ENCODE measurements at places on chromosomes 7 and 10.

DNA sequence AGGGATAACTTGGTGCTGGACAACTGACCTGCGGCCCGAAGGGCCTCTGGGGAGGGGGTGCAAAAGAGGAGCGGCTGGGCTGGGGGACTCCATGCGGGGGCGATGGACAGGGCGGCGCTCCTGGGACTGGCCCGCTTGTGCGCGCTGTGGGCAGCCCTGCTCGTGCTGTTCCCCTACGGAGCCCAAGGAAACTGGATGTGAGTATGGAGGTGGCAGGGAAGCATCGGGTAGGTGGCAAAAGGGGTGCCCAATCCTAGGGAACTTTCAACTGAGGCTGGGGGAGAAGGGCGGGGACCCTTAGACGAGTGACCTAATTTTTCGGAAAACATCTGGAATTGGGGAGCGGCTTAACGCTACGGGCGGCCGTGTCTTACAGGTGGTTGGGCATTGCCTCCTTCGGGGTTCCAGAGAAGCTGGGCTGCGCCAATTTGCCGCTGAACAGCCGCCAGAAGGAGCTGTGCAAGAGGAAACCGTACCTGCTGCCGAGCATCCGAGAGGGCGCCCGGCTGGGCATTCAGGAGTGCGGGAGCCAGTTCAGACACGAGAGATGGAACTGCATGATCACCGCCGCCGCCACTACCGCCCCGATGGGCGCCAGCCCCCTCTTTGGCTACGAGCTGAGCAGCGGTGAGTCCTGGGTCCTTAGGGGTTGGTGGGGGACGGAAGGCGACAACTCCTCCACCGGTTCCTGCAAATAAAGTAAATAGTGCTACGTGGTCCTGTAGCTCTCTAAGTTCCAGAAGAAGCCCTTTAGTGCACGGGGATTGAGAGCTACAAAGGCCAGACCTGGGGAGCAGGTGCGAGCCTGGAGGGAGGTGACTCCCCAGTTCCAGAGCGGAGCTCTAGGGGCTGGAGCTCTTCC is 622 bp downstream of the WNT16 start:
- no peak for DNase-seq

DNA sequence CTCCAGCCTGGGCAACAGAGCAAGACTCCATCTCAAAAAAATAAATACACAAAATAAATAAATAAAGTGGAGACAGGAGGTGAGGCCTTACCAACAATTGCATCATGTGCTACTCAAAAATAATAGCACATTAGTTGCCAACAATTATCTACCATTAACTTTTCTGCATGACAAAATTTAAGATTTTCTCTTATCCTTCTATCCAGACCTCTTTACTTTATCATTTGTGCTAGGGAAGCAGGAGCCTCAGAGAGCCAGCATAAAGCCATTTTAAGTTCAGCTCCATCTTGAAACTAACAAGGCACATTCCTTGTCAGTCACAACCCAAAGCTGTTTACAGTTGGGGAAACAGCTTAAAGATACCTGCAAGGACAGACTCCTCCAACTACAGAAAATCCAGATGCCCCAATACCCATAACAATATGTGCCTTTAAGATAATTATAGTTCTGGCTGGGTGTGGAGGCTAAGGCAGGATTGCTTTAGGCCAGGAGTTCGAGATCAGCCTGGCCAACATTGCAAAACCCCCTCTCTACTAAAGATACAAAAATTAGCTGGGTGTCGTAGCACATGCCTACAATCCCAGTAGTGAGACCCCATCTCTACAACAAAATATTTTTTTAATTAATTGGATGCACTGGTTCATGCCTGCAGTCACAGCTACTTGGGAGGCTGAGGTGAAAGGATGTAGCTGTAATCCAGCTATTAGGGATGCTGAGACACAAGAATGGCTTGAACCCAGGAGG is 2.2 kb upstream of the AP1S1 start:
- DNase-seq = no peak

DNA sequence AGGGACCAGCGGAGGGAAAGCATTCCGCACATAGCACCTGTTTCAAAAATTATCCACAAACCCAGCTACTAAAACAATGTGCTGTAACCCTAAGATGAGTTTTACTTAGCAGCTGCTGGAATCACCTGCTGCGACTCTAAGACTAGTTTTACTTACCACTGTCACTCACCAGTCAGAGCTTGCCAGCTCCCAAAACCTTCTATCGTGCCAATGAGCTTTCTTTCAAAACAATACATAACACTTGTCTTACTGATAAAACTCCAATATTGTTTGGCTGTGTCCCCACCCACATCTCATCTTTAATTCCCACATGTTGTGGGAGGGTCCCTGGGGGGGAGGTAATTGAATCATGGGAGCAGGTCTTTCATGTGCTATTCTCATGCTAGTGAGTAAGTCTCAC is 18.4 kb downstream of the ST8SIA6 start:
- DNase-seq = no peak

- no peak for DNase-seq
These were observed 535.9 kb downstream of the TFEC start for GRCh38 chr7:115494529-115495147.

GRCh38 chr10:3635697-3636096 is 149.3 kb downstream of the KLF6 start:
- DNase-seq = no peak

- no peak for DNase-seq
These were observed 70.8 kb downstream of the CREB5 start for GRCh38 chr7:28483112-28483511.

- no peak for DNase-seq
These were observed 113.2 kb downstream of the WDFY4 start for GRCh38 chr10:48797830-48798229.

DNA sequence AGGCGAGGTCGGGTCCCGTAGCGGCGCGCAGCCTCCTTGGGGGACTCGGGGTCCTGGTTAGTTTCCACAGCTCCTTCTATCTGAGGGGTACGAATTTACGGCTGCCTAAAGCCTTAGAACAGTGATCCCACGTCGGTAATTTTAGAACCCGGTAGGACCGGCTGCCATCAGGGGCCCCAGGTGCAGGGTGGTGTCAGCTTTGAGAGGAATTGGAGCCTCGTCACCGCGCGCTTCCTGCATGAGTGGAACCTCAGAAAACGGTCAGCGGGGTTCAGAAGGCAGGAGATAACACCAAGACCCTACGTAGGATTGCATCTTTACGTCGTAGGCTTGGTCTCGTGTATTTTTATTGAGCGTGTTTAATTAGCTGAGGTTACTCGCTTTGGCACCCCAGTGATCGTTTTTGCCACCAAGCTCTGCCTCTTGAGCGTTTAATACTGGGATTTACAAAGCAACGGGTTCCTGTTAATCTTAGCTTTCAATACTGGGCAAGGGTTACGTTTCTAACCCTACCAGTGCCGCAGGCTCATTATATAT is 443 bp downstream of the RNF32 start:
- no peak for DNase-seq

DNA sequence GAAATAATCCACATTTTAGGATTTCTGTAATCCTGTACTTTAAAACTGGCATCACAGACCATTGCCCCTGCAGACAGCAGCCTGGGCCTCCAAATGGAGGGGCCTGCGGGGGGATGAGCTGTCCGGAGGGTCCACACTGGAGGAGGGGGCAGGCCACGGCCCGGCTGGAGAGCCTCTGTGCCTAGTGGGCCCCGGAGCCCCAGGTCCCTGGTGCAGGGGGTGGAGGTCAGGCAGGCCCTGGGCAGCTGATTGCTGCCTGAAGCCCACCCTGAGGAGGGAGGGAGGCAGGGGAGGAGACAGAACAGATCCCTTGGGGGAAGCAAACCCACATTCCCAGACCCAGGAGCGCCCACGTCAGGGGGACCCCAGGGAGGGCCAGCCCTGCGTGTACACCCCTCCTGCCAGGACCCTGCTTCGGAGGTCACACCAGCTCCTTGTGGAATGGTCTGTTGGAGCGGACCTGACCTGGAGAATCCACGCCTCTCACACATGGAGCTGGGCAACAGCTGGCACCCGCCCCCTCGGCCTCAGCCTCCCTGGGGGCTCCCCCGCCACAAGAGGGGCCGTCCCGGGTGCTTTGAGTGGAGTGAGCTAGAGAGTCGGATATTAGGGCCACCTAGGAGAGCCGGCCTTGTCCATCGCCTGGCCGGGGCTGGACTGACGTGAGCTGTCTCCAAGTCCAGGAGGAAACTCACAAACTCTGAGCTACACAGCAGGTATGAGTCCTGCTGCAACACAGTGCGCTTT is 12.2 kb upstream of the FAM20C start:
- no peak for DNase-seq
